Activated naive CD8-positive, alpha-beta T cell treated with anti-CD3 and anti-CD28 coated beads for 36 hours (primary cell): ENCODE measurements at places on chromosomes 2 and 18. TPM values are rescaled to one million over a fixed set of nuclear protein-coding genes. Genes with fewer than 3 reads are reported as not detected.

GRCh38 chr2:162885281-162886070 lies 46.9 kb upstream of the KCNH7 start:
- DNase-seq: no peak

GRCh38 chr18:36650906-36651305 lies 177.9 kb downstream of the TPGS2 start:
- no peak for DNase-seq

DNA sequence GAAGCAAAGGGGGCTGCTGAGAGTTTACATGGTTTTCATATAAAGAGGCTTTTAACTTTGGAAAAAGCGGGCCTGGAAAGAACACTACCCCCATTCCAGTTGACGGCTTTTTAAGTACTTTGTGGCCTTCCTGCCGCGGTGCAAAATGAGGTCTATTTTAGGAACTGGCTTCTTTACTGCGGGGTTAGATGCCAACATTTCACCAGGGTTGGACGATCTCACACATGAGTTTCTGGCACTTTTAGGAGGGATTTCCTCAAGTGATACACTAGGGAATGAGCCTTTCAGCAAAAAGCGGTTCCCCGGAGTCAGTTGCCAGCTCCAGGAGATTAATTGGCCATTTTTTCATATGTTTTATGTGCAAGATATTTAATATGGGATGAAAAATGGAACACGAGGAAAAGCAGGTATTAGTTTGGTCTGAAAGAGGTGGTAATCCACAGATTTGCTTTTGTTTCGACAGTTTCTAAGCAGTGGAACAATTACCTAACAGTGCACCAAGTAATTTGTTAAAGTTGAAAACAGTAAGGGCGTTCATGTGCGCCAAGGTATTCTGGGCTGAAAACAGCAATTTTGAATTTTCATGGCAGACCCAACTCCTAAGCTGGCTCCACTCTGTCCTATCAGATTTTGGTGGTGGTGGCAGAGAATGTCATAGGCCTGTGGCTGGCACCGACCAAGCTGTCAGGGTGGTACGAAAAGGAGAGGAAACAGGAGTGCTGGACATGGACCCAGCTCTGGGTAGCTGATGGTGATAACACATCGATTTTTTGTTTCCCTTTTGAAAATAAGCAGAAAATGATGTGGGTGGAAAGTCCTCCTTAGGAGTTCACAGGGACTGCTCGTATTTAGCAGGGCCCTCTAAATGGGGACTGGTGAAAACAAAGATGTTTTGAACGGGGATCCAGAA lies 55.6 kb upstream of the FZD5 start:
- DNase-seq: no peak

DNA sequence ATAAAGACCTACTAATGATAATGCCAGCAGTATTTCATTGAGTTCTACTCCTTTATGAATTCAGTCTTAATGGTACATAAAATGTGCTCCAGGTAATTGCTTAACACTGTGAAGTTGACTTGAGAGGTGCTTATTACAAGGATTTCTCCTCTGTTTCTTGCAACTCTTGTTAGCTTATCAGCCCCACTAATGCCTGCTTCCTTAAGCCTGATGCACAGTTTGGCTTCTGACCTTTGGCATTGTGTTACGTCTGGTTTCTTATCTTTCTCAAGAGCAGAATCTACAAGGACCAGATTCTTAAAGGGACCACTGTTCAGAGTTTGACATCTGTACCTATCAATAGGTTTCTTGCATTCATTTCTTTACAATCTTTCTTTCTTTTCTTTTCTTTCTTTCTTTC lies 223.9 kb upstream of the CWC22 start:
- DNase-seq: no peak

DNA sequence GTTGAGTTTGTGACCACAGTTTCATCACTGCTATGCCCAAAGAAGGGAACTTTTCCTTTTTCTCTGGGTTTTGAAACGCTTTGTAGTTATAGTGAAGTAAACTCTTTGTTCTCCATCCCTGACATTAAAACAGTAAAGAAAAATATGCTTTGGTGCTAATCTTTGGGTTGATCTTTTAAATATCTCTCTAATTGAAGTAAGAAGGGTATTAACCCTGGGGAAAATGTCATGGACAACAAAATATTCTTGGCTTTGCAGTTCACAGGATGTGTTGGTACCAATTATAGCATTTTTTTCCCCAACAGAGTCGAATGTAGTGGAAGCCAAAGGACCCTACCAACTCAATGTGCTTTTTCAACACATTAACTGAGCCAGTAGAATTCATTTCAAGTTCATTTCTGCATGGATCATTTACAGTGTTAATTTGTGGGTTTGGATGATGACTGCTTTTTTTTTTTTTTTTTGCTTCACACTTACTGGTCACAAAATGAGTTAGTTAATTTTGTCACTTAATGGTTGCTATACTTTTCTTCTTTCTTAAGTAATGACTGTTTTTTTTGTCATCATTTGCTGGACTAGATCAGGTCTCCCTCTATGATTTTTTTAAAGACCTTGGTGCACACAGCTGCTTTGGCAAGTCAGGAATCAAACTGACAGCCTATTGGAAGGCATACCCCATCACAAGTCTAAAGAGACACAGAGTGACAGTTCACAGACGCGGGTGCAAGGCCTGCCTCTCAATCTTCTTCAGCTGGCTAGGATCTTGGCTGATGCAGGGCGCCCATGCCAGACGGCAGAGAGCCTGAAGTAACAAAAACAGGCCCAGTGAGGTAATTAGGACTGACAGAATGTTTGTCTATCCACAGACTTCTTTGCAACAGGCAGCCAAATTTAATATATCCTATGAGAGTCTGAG lies 98.8 kb upstream of the MMADHC start:
- no peak for DNase-seq

DNA sequence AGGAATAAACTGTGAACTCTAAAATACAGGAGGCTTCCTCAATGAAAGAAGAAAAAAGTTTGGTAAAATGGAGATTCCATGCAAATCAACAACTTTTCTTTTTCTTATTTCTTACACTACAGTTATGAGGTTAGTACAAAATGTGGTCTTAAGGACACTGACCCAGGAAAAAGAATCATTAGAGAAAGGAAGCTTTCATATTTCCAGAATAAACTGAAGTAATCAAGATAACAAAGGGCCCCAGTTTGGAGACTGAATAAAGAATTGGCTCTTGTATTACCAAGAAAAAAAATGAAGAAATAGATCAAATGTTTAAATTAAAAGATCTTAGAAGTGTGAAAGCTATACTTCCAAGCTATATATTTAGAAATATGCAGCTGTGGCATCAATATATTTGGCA lies 72.3 kb downstream of the SLC66A3 start:
- DNase-seq: no peak

STRN gene
- total RNA-seq: 30.8 TPM

ABCB11 gene
- not detected for total RNA-seq

DNA sequence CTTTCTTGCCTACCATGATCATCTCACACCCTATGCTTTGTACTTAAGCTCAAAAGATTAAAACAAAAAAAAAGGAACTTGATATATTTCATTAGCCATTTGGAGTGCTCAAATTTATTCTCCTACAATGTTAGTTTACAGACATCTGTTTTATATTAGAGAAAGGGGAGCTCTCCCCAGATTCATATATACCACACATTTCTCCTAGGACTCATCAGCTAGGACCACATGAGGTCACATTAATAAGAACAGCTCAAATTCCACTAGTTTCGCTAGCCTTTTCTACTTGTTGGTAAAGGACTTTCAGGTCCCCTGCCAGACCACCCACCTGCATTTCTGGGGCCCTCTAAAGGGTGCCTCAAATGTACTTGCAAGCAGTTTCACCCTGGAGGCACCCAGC lies 151.2 kb upstream of the MMADHC start:
- no peak for DNase-seq

GRCh38 chr2:19312949-19313348 lies 45.5 kb downstream of the OSR1 start:
- no peak for DNase-seq

GRCh38 chr2:11408959-11409571 lies 56.9 kb downstream of the E2F6 start:
- no peak for DNase-seq

DNA sequence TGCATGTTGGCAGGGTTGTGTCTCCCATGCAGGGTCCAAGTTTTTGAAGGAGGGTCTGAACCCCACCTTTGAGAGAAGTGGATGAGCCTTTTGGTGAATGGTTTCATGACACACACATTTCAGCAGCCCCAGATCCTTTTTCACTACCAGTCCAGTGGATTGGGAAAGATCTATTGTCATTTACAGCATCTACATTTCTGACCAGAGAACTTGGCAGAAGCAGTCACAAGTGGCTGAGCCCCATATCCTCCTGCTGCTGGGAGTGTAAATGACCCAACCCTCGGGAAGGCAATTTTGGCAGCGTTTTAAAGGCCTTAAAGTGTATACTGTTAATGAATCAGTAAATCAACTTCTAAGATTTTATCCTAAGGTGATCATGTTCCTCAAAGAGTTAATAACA lies 174.1 kb upstream of the RASGRP3 start:
- DNase-seq: no peak

SPTBN1 gene
- 88.3 TPM for total RNA-seq

GRCh38 chr2:74768401-74768914 lies 65.5 kb upstream of the HK2 start:
- DNase-seq: no peak

CTAGE1 gene
- not detected for total RNA-seq

- DNase-seq: no peak
Observed at GRCh38 chr2:142989273-142990204, 112.1 kb downstream of the KYNU start.

- no peak for DNase-seq
Observed at GRCh38 chr2:196277002-196277401, 105.6 kb upstream of the STK17B start.

DNA sequence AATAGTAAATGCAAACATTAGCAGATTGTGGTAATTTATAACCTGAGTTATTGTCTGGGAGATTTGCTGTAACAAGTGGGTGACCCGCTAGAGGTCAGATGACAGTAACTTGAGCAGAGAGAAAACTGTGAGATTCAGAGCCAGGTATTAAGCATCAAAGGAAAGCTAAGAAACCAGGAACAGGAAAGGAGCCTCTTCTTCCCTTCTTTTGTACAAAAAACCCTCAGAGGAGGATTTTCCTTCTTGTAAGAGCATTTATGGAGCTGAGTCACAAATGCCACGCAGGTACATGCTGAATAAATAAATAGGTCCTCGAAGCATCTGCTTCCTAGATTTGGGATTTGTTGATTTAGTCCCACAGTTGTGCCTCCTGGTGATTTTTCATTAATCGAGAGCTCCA lies 146.5 kb downstream of the SH3BP4 start:
- DNase-seq: no peak

FSIP2 gene
- total RNA-seq: not detected

DNA sequence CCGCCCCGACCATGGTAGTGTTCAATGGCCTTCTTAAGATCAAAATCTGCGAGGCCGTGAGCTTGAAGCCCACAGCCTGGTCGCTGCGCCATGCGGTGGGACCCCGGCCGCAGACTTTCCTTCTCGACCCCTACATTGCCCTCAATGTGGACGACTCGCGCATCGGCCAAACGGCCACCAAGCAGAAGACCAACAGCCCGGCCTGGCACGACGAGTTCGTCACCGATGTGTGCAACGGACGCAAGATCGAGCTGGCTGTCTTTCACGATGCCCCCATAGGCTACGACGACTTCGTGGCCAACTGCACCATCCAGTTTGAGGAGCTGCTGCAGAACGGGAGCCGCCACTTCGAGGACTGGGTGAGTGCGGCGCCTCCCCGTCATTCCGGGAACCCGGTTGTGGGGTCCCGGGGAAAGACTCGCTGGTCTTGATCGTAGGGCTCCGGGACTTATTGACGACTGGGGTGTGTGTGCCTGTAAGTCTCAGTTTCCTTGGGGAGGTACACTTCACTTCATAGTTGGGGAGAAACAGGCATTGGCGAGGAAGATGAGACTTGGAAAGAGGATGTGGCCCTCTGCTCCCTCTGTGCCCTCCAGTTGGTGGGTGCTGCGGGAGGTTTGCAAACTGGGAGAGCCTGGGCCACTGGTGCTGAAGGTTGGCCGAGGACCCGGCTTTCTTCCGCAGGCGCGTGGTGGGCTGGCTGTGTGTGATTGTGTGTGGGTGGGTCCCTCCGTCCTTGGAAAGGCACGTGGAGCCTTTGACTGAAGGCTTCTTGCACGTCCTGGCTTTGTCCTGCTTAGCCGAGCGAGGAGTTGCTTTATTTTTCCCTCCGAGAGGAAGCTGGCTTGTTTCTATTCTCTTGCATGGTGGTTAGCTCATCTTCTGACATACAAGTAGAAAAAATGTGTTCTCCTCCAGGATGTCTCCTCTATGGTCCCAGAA lies 886 bp downstream of the PRKCE start:
- DNase-seq: peak; percentile 35

DDX1 gene
- 136 TPM for total RNA-seq

DNA sequence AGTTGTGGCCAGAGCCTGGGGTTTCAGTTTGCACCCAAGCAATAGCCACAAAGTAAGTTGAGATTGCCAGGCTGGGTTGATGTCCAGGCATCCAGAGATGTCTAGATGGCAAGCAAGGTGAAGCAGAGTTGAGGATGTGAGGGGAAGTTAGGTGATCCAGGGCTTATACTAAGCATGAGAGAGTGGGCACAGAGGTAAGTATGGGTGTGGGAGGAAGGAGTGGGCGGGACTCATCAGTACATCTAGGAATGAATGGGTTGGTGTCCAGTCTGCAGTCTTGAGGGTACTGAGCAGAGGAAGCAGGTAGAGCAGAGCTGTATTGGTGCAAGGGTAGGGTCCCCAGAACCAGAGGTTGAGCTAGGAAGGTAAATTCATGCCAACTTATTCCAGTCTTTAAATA lies 1.5 kb downstream of the SEMA4F start:
- no peak for DNase-seq

PTRHD1 gene
- 27.5 TPM for total RNA-seq

- peak; percentile 72 for DNase-seq
Observed at GRCh38 chr2:68362069-68362468, 3.0 kb upstream of the PLEK start.

ST8SIA5 gene
- total RNA-seq: not detected

GRCh38 chr18:38369772-38370690 lies 804.4 kb upstream of the CELF4 start:
- no peak for DNase-seq

- no peak for DNase-seq
Observed at GRCh38 chr2:70854411-70854810, 18.8 kb upstream of the CD207 start.

DNA sequence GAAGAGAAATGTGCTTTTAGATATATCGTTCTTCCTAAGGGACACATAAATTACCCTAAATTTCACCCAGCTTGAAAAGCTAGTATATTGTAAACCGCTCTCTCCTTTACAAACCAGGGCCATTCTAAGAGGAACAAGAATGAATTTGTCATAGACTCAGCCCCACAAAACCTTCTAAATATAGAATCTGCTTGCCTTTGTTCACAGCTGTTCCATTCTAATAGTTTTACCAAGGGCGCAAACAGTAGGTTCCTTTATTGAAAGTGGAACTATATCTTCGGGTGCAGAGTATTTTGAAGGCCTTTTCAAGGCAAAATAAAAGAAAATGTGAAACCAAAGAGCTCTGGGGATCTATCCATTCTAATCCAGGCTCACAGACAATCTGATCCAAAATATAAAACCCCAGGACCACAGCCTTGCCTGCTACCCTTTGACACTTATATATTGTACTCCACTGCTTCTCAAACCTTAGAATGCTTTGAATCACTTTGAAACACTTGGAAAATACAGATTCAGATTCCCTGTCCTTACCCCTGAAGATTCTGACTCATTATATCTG lies 316.8 kb downstream of the PAX3 start:
- DNase-seq: no peak
